ENCODE measurements at places on chromosomes 2 and 18.

DNA sequence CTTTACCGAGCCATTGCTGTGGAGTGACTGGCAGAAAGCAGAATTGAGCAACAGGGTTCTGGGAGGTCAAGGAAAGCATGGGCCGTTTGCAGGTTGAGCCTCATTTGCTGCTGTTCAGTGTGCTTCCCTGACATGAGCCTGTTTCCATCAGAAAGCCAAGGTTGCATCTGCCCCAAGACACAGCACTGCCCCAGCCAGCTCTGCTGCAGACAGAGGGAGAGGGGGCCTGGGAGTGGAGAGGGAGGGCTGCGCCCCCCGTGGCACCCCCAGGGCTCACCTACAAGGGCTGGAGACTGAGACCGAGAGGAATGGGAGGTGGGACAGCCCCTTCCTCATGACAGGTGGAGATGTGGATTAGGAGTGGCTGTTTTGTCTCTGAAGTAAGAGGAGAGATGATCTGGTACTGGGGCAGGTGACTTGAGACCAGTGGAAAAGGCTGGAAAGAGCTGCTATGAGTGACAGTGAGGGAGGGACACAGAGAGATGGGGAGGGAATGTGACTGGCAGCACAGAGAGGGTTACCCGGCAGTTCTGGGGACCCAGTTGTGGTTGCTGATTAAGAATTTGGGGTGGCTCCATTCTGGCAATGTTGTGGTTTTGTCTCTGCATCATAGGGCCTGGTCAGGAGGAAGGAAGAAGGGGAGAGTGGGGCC is 218.0 kb downstream of the DYSF start:
- no peak for DNase-seq

DNA sequence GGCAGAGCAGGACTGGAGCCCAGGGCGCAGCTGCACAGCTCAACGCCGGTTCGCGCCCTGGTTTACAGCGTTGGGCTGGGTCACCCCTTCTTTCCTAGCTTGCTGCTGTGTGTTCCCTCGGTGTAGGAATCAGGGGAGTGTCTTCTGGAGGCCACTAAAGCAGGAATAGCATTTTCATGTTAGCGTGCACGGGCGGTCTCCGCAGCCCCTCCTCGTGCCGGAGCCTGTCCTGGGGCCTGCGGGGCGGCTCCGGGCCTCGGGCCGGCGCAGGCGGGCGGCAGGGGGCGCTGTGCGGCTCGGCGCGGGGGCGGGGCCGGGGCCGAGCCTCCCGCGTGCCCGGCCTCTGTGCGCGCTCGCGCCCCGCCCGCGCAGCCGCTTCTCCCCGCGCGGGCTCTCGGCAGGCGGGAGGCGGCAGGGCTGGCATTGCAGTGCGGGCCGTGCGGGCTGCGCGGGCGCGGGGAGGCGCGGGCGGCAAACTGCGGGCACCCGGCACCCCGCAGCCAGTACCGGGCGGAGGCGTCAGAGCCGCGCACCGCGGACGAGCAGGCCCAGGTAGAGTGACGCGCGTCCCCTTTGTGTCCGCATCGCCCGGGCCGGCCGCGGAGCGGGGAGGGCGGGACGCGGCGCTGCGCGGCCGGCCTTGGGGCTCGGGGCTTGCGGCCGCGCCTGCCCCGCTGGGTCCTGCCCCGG is at the start of gene RNF144A:
RNF144A (plus strand) TSS at position 342 of the 690 bp plus-strand sequence. CDS start 79,515 bp downstream, outside the sequence.
- peak; percentile 68 for DNase-seq

GRCh38 chr2:66700677-66701066 is 265.7 kb downstream of the MEIS1 start:
- DNase-seq, result no peak

DNA sequence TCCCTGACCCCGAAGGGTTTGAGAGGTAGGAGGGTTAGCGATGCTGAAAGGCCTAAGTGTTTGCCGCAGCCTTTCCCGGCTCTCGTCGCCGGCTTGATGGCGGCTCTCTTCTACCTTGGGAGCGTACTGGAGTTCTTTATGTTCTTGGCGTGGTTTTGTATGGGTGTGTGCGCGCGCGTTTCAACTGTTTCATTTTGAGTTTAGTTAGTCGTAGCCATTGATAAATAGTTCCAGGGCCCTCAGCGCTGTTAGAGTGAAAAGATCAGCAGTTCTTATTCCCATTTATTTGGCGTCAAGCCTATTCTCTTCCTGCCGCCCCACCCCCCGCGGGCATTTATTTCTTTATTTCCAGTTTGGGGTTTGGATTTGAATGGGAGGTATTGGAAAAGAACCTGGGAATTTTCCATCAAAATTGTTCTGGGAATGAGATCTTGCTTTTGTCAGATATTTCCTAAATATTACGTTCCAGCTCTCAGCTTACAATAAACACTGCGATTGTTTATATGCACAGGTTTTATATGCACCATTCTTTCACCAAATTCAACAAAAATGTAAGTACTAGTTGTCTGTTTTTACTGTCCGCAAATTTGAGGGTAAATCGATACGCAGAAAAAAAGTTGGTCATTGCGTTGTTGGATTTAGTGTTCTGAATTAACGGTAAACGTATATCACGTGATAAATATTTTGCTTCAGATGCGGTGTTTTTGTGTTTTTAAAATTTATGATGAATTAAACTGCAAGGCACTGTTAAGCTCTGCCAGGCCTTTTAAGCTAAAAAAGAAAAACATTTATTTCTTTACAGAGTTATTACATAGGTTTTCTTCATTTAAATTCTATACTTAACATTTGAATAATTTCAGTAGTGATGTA is 954 bp downstream of the CCNT2 start:
- DNase-seq, result peak; percentile 34

DNA sequence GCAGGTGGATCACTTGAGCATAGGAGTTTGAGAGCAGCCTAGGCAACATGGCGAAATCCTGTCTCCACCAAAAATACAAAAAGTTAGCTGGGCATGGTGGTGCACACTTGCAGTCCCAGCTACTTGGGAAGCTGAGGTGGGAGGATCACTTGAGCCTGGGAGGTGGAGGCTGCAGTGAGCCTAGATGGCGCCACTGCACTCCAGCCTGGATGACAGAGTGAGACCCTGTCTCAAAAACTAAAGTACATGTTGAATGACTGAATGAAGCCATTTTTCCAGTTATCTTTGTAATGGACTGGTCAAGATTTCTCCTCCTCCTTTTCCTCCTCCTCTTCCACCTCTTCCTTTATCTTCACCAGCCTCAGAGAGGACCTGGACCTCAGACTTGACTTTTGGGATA is 272.0 kb downstream of the SMAD2 start:
- DNase-seq, result no peak

GRCh38 chr2:18464913-18465312 is 95.5 kb downstream of the RDH14 start:
- no peak for DNase-seq

DNA sequence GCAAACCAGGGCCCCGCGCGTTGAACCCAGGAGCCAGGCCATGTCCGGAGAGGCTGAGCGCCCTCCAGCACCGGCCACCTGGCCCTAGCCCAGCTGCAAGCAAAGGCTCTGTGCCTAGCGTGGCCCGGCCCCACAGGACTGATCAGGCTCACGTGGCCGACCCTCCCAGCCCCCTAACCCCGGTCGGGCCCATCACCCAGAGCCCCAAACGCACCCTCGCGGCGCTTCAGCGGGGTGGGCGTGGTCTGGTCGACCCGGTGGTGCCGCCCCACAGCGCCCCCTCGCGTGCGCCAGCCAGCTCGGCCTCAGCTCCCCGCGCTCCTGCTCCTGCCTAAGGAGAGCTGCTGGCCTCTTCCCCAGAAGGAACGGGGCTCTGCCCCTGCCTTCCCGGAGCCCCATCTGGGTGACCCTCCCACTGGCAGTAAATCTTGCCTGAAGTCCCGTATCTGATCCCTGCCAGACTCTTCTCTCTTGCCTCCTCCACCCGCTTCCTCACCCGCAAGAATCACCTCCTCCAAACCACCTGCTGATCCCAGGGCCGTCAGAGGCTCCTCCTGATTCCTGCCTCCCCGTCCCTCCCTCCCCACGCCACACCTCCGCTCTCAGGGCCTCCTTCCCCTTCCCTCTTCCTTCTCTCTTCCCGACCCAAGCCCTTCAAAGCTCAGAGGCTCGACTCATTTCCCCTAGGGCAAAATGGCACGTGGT is 12.3 kb upstream of the TEX51 start:
- peak; percentile 17 for DNase-seq

Measured in activated CD4-positive, alpha-beta T cell treated with anti-CD3 and anti-CD28 coated beads for 24 hours (primary cell).